ENCODE measurements at places on chromosomes 13 and 19.

DNA sequence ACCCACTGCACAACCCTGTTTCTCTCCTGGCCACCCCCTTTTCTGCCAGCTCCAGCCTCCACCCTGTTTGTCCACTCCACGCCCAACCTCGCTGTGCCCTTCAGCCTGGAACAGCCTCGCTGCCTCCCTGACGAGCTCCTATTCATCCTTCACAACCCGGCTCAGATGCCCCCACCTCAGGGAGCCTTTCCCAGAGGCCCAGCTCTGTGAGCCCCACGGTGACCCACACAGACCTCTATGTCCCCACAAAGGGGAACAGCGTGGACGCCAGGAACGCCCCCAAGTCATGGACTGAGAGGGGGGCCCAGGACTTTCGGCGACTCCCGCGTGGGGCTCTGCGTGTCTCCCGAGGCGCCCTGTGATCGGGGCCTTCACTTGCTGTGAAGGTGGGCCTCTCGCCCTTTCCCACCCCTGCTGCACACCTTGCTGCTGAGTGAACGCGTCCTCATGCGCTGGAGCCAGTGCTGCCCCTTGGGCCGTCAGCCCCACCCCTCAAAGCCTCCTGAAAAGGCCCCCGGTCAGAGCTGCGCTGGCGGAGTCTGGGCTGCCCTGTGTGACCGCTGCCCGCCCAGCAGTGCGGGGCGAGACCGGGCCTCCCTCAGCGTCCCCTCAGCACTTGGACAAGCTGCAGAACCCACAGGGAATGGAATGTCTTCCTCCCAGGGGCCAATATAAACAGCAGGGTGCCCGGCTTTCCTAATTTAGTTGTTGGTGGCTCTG is 40.0 kb downstream of the ADPRHL1 start:
- no peak for DNase-seq

GRCh38 chr19:55619286-55619685 is 5.1 kb downstream of the ZNF784 start:
- no peak for DNase-seq

GRCh38 chr19:41802770-41803169 is 6.4 kb downstream of the CEACAM3 start:
- no peak for DNase-seq

DNA sequence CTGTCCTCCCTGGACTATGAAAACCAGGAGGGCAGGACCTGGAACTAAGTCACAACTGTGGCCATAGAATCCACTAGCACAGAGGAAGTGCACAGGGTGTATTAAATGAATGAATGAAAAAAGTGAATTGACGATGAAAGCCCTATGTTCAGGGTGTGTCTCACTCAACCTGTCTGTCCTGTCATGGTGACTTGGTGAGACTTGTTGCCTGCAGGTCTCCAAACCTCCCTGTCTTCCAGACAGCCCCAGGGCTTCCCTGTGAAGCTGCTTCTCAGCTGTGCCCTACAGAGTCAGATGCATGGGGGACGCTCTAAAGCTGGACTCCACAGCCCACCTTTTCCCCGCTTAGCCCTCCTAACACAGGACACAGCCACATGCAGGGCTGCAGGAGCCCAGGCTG is 4.8 kb upstream of the IGFL1 start:
- DNase-seq = no peak

DNA sequence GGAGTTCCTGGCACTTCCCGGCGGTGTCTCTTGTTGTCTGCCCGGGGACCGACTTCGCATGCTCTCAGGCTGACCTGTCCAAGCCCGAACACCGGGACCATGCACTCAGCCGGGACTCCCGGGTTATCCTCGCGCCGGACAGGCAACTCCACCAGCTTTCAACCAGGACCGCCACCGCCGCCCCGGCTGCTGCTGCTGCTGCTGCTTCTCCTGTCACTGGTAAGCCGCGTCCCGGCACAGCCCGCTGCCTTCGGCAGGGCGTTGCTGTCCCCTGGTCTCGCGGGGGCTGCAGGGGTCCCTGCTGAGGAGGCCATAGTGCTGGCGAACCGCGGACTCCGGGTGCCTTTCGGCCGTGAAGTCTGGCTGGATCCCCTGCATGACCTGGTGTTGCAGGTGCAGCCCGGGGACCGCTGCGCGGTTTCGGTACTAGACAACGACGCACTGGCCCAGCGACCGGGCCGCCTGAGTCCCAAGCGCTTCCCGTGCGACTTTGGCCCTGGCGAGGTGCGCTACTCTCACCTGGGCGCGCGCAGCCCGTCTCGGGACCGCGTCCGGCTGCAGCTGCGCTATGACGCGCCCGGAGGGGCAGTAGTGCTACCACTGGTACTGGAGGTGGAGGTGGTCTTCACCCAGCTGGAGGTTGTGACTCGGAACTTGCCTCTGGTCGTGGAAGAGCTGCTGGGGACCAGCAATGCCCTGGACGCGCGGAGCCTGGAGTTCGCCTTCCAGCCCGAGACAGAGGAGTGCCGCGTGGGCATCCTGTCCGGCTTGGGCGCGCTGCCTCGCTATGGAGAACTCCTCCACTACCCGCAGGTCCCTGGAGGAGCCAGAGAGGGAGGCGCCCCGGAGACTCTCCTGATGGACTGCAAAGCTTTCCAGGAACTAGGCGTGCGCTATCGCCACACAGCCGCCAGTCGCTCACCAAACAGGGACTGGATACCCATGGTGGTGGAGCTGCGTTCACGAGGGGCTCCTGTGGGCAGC is 661 bp downstream of the FREM2 start:
- DNase-seq = no peak

- no peak for DNase-seq
These were observed 1.7 kb downstream of the INTS6 start for GRCh38 chr13:51451134-51451466.

DNA sequence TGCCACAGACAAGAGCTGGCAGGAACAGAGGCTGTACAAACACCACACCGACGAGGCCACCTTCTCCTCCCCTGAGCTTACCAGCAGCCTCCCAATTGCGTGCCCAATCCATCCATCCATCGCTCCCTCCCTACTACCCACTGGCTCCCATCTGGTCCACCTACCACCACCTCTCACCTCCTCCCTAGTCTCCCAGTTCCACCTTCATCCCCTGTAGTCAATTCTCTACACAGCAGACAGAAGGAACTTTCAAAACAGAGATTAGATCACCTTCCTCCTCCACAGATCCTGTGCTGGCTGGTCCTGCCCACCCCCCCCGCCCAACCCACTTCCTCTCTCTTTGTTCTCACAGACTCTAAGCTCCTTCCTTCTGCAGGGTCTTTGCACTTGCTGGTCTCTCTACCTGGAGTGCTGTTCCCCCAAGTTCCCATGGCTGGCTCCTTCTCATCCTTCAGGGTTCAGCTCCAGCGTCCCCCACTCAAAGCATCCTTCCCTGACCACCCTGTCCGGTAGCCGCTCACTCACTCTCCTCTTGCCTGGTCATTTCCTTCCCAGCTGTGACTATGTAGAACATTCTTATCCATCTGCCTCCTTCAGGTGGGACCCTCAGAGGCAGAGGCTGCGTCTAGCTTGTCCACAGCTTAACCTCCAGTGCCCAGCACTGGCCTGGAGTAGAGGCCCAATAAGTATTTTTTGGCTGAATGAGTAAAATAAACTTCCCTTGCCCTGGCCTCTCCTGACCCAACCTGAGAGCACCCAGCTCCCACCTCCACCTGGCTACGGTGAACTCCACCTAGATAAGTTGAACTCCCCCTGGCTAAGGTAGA is 23.0 kb downstream of the PIN1 start:
- DNase-seq = peak; percentile 4

GRCh38 chr13:70814684-70815083 is 706.4 kb upstream of the KLHL1 start:
- DNase-seq = peak; percentile 1

DNA sequence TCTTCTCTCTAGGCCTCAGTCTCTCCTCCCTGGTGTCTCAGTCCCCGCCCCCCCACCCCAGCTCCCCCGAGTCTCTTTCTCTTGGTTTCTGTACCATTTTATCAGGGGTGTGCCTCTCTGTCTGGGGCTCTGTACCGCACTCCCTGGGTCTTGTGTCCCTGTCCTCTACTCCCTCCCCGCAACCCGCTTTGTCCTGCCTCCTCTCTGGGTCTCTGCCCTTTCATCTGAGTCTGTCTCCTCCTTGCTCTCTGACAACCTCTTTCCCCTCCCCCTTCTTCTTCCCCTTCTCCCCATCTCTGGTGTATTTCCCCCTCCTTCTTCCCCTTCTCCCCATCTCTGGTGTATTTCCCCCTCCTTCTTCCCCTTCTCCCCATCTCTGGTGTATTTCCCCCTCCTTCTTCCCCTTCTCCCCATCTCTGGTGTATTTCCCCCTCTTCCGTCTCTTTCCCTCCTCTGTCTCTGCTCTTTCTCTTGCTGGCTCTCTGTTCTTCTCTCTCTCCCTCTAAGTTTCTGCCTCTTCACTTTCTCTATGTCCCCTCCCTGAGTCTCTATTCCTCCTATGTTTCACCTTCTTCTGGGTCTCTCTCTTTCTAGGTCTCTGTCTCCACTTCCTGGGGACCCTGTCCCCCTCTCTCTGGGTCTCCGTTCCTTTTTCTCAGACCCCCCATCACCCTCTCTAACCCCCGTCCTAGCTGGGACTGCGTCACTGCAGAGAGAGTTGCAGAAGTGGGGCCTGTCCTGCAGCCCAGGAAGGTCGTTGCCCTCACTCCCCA is 2.2 kb upstream of the KCNC3 start:
- peak; percentile 45 for DNase-seq

GRCh38 chr19:11196406-11197287 is 698 bp downstream of the KANK2 start:
- DNase-seq = no peak

DNA sequence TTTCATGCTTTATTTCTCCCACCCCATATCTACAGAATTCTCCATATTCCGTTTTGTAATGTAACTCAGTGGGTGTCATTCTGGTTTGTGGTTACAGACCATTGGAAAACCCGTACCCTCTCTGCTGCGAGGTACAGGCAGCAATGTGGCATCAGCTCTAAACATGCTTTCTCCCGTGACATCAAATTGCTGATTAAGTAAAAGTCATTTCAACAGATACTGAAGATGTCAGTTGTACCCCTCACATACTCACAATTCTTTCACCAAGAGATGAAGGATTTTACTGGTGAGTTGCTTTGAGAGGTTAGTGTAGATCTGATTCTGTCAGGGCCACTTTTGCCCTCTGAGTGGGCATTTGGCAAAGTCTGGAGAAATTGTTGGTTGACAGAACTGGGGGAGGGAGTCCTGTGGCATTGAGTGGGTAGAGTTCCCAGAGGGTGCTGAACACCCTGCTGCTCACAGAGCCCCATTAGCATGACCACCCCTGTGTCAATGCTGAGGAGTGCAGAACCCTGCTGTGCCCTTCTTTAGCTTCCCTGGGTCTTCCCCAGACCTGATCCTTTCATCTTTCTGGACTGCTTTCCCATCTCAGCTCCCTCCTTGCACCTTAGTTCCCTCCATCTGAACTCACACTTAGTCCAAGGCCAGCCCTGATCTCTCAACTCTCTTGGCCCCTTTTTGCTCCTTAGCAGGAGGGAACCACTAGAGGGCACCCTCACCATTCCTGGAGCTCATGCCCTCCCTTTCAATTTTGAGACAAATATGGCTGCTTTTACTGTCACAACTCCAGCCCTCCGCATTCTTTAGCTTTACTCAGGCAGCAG is 39.9 kb upstream of the CEACAM8 start:
- peak; percentile 58 for DNase-seq

GRCh38 chr13:54226876-54227275 is 1198.3 kb downstream of the OLFM4 start:
- no peak for DNase-seq

DNA sequence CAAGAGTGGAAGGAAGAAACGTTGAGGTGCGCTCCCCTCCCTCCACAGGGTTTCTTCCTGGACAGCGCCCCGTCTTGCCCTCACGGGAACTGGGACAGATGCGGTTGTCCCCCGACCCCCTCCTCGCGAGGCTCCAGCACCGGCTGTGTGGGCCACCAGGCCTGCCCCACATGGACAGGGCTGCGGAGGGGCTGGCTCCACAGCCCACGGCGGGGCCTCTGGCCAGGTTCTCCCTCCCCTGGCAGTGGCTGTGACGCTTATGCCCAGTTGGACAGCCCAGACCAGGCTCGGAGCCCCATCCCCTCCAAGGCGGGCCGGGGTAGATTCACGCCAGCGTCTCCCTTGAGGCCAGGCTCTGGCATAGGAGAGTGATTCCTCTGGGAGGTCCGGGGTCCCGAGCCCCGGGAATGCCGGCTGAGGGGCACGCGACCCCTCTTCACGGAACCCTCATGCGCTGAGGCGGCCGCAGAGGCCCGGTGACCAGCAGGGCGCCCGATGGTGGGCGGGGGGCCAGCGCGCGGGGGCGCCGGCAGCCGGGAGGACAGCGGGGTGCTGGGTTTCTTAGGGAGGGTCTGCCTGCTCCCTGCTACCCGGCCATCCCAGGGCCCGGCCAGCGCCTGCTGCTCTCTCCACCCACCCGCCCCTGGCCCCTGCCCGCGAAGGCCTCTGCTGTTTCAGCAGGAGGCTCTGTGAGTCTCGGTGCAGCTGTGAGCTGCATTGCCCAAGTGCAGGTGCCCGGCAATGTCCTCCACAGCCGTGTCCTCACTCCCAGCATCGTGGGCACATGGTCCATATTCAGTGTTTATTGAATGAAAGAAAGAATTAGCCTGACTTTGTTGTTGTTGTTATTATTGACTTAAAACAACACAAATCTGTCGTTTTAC is 20.3 kb upstream of the GAS6 start:
- DNase-seq = no peak

GRCh38 chr19:28008695-28009094 is 1204.3 kb downstream of the UQCRFS1 start:
- no peak for DNase-seq

GRCh38 chr19:53055117-53055516 is 10.6 kb downstream of the ERVV-2 start:
- no peak for DNase-seq

- no peak for DNase-seq
These were observed 609.8 kb upstream of the KLF12 start for GRCh38 chr13:74743992-74744391.

DNA sequence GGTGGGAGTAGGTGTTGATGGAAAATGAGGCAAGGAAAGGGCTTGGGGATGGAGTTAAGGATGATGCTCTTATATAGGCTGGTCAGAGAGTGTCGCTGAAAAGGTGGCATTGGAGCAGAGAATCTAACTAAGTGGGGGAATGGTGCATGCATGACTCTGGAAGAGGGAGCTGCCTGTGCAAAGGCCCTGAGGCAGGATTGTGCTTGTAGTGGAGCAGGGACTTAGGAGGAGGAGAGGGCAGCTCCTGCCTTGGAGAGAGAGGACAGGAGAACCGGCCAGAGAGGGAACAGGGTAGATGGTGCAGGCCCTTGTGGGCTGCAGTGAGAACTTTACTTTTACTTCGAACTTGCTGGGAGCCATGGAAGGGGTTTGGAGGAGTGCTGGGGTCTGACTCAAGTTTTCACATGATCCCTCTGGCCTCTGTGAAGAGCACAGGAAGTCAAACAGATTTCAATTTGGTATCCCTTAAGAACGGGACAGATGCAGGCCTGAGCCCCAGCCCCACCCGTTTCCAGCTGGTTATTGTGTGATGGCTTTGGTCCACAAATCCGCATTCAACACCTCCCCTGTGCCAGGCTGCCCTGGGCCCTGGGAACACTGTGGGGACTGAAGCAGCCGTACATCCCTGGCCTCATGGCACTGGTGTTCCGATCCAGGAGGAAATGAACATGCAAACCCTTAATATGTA is 7.0 kb downstream of the AP2A1 start:
- DNase-seq = no peak

DNA sequence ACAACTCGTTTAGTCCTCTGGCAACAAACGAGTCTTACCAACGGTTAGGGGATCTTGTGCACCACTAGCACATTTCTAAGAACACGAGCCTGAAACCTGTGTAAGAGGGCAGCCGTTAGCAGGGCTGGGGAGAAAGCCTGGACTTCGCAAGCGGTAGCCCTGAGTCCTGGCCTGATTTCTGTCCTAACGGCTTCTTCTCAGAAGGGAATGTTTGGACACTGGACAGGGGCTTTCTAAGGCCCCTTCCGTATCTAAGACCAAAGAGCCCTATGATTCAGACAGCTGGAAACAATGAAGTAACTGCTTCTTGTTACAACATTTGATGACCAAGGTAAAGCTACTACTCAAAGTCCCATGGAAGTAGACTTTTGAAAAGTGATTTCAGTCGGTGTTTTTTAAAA is 2.2 kb downstream of the ANKRD10 start:
- peak; percentile 61 for DNase-seq
